Stimulated activated CD4-positive, alpha-beta T cell treated with anti-CD3 and anti-CD28 coated beads, Interleukin-15, amount 100 ng/mL, for 1 hour (primary cell): ENCODE measurements at places on chromosomes 12 and 14.

- no peak for DNase-seq
Measured at GRCh38 chr12:102687523-102687922, 207.2 kb upstream of the IGF1 start.

DNA sequence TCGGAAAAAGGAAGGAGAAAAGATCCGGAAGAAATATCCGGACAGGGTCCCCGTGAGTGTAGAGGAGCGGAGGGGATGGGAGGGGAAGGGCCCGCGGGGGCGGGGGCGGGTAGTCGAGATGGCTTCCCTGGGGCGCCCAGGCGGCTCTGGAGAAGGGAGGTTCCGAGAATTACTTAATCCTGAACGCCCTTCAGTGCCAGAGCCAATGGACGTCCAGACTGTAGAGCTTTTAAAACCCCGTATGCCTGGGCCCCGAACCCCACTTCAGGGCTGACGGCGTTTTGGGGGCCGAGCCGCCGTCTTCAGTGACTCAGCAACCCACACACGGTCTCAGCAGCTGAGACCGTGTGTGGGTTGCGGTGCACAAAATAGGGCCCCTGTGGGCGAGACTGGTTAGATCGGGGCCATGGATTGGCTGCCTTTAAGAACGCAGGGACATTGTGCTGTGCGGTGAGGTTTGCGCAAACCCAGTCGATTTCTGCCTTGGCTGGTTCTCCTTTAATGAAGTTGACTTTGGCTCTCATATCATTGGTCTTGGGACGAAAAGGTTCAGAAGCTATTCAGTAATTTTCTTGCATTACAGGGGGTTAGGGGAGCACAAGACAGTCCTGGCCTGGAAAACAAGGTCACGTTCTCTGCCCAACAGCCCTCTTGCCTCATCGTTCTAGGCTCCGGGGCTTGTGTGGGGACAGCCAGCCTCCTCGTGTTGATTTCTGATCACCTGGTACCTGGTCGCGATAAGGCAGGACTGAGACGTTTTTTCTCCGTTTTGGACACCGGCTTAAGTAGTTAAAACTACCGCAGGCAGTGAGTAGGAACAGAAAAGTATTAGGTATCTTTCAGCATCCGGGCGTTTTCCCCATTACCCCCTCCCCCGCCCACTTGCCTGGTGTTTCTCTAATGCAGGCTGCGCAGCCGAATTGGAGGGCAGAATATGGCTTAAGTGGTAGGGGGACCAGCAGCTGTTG, 775 bp downstream of the GABARAPL1 start:
- peak; percentile 36 for DNase-seq

- DNase-seq = no peak
Measured at GRCh38 chr12:104738776-104739642, 219.1 kb downstream of the SLC41A2 start.

- DNase-seq = no peak
Measured at GRCh38 chr14:74571441-74571841, 40.6 kb downstream of the LTBP2 start.

DNA sequence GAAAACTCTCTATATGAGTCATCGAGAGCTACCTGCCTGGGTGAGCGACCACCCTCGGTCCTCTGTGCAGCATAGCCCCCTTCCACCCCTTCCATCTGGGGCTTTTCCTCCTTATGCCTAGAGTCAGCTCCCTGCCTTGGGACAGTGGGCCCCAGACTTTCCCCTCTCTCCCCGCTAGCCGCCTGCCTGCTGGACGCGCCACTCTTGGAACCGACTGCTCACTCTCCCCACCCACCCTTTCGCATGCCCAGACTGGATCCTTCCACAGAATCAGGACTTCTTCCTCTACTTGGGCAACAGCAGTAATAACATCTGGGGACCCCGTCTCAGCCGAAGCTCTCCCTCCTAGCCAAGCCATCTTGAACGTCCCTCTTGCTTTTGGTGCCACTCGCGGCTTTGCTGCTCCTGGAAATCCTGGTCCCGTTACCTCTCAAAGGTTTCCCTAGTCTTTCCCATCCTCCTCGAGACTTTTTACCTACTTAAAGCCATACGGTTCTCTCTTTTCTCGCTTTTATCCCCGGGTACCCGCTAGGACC, 671 bp downstream of the ESYT1 start:
- DNase-seq = no peak

DNA sequence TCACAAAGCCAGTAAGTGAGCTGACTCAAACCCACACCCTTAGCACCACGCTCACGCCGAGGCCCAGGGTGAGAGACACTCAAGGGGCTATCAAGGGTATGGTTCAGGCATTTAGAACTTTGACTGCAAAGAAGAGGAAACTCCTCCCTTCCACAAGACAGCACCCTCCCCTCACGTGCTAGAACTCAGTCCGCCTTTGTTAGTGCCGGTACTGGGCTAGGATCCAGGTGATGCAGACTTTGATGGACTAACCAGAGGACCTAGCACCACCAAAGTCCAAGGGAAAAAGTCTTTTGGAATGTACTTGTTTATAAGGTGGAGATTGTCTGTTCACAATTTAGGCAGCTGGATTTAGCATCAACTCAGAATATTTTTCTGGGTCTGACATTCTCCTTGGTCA, 33.7 kb downstream of the VWF start:
- DNase-seq = no peak

DNA sequence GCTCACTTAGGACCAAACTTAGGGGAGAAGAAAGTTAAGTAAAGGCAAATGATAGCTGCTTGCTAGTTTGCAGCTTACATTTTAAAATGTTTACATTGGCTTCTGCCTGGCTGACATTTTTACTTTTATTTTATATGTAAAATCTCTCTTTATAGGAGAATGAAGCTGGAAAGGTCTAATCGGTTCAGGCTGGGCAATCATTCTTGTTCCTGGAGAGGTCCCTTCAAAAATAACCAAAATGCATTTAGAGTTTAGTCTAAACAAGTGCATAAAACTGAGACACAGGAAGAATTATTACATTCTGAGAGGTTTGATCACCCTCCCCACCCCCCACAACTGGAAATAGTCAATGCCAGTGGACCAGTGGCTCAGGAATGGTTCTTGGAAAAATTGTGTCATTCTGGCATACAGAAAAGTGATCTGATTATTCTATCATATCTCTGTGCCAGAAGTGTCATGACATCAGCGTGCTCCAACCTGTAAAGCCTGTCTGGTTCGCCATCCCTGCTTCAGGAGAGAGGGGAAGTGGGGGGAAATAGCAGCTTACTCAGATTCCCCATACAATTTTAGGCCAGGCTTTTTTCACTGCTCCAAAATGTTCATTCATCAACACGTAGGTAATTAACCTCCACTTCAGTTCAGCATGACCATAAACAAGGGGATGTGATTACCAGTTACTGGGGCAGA, 4.2 kb downstream of the PRICKLE1 start:
- DNase-seq = no peak

- no peak for DNase-seq
Measured at GRCh38 chr12:100610666-100611430, 37.4 kb downstream of the GAS2L3 start.

GRCh38 chr14:43019826-43020225, 1413.2 kb downstream of the LRFN5 start:
- no peak for DNase-seq

DNA sequence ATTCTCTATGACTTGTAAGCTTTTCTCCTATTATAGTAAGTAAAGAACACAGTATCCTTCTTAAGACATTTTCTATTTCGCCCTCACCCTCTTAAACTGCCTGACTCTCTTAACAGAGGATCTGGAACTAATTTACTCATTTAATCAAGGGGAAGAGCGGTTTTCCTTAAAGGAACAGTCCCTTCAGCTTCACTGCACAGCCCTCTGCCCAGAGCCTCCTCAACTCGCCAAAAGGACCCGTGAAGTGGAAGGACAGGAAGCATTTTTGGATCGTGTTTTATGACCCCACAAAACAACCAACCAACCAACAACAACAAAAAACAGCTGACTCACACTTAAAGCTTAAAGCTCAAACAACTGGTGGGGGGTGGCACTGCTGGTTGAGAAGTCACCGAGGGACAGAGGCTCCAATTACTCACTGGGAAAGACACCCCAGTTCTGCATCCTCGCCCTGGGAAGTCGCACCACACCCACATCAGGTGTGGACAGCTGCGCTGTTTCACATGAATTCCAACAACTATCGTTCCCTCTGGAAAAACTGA, 35.7 kb downstream of the NID2 start:
- no peak for DNase-seq

DNA sequence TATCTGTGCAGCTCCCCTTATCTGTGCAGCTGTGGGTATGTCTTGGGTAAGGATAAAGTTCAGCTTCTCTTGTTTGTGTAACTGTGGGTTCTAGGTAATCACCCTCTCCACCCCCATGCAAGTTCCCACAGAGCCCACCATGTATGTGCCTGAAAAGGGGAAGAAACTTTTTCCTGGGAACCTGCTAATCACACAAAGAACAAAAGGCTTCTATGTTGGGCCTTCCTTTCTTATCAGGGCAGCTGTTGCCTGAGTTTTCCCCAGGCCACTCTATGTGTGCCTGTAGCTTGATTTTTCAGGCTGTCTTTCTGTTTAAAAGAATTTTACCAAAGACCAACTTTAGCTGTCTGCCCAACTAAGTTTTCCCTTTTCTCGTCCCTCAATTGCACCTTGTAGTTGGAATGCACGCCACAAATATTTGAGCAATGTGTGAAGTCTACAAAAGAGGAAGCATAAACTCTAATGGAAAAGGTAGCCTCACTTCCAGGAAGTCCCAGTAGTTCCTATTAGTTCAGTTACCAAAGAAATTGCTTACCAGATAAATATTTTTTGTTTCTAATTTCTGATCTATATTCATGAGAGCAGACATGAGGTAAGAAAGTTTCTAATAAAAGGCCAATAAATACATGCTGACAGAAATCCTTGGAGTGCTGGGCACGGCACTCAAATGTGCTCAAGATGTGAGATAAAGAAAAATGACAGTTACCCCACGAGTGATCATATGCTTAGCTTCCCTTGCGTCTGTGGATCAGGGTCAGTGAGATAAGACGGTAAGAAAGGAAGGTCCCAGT, 2.7 kb upstream of the GALC start:
- DNase-seq = no peak

DNA sequence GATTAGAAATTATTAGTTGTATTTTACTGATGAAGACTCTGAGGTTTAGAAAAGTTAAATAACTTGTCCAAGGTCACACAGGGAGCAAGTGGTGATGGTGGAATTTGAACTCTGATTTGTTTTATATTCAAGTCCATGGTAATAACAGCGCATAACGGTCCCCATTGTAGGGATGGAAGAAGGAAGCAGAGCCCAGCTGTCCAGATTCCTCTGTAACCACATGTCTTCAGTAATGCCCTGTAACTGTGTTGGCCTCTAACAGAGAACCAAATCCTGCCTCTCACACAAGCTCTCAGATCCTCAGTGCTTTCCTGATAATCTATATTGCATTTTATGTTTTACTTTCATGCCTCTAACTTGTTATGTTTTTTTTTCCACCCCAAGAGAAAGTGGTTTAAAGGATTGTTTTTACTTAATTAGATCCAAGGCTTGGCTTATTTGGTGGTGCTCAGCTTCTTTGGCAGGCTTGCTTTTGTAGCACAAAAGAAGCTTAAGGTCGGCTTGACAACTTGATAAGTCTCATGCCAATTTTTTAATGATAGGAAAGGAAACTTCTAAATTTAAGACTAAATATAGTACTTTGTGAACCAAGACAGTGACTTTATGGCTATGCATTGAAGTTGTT, 105.1 kb upstream of the SEL1L start:
- no peak for DNase-seq

GRCh38 chr14:64790478-64790877, 86.3 kb downstream of the PLEKHG3 start:
- DNase-seq = no peak

DNA sequence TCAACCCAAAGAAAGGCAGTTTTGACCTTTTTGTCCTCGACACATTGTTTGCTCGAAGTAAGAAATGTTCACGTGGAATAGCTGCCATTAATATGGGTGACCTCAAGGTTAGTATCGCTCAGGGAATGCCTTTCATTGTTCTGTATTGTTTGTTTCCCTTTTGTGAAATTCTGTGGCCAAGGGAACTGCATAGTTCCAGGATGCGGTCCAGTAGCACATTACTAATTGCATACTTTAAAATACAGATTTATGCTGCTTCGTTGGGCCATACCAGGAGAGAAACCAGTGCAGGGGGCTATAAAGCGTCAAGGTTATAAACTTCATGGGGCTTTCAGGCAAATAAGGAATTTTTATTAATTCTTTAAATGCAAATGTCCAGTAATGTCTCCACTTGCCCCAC, 73.3 kb upstream of the USP44 start:
- no peak for DNase-seq

DNA sequence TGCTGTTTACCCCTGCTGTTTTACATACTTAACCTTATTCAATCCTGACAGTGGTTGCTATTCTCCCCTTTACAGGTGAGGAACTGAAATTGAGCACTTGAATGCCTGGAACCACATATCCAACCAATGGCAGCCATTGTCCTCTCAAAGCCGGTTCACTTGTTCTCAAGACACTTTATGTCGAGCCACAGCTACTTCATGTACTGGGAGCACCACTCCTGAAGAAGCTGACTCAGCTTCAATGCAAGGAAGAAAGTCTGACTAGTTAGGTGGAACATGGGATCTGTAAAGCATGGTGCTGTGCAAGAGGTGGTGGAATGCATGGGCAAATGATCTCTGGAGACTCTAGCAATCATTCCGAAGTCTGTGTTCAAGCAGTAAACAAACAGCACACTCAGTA, 113.9 kb upstream of the CPM start:
- DNase-seq = no peak

DNA sequence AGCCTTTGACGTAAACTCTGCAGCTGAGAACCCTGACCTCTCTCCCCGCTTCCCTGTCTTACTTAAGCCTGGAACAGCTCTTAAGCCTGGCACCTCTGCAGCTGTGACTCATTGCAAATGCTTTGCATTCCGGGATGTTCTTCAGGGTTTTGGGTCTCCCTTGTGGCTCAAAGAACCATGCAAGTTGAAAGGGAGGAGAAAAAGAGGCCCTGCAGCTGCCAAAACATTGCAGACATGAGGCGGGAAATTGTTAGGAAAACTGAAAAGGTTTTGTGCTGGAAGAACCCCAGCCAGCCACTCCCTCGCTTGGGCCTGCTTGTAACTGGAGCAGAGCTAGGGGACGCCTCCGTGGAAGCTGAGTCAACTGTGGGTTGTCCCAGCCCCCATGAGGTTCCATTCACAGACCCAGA, 60.2 kb upstream of the FERMT2 start:
- DNase-seq = no peak
